ENCODE measurements at places on chromosomes 11 and 22.

- no peak for DNase-seq
Measured at GRCh38 chr22:22462813-22463567, 45.6 kb downstream of the ZNF280B start.

GRCh38 chr22:31616315-31616980 lies 45.6 kb downstream of the PISD start:
- DNase-seq, result no peak

DNA sequence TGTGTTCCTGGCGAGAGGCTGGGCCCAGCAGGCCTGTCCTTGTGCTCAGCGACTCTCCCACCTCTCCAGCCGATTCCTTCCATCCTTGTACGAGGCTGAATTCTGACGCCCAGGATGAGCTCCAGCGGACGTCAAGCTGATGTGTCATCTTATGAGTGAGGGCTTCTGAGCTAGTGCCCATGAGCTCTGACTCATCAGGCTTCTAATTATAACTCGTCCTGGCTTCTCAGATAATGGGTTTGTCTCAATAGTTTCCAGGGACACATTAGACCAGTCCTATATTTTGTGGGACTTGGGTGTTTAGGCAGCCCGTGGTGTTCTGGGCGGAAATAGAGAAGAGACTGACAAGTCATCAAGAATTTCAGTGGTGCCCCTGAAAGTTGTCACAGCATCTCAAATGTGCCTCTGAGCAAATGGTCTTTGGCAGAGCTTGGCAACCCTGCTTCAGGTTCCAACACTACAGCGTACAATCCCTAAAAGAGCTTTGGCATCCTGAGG lies 108.2 kb upstream of the CD44 start:
- no peak for DNase-seq

DNA sequence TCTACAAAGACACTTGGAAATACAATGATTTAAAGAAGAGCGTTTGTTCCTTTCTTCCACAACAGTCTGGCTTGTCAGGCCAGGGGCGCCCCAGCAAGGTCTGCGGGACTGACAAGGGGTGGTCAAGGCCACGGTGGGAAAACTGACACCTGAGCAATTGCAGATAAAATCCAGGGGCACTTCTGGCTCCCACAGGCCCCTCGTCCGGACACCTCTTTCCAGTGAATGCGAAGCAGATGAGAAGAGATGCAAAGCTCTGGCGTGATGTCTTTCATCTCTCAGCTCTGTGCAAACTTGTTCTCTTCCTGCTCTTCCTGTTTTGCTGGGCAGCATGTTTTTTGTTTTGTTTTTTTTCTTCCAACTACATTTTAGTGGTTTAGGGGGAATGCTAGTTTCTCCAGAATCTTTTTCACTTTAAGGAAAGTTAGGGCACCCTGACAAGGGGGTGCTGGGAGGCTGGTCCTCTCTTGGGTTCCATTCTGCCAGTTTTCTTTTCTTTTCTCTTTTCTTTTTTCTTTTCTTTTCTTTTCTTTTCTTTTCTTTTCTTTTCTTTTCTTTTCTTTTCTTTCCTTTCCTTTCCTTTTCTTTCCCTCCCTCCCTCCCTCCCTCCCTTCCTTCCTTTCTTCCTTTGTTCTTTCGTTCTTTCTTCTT lies 11.1 kb upstream of the CBX6 start:
- no peak for DNase-seq

- DNase-seq, result no peak
Measured at GRCh38 chr11:124748481-124749343, 3.3 kb downstream of the VSIG2 start.

DNA sequence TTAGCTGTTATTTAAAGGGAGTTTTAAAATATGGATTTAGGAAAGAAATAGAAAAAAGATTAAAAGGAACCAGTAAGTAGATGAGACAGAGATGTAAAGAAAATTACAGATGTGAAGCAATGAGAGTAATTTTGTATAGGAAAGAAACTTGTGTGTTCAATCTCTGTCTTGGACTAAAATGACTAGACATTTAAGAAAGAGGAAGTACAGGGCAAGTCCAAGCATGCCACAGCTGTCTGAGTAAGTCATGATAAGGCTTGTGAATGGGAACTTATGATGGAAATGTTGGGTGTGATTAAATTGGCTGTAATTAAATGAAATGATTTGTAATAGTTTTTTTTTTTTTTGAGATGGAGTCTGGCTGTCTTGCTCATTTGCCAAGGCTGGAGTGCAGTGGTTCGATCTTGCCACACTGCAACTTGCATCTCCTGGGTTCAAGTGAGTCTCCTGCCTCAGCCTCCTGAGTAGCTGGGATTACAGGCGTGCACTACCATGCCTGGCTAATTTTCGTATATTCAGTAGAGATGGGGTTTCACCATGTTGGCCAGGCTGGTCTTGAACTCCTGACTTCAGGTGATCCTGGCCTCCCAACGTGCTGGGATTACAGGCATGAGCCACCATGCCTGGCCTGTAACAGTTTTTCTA lies 5.9 kb upstream of the ACY3 start:
- DNase-seq, result no peak

- DNase-seq, result no peak
Measured at GRCh38 chr11:46710821-46711269, 8.2 kb upstream of the F2 start.

DNA sequence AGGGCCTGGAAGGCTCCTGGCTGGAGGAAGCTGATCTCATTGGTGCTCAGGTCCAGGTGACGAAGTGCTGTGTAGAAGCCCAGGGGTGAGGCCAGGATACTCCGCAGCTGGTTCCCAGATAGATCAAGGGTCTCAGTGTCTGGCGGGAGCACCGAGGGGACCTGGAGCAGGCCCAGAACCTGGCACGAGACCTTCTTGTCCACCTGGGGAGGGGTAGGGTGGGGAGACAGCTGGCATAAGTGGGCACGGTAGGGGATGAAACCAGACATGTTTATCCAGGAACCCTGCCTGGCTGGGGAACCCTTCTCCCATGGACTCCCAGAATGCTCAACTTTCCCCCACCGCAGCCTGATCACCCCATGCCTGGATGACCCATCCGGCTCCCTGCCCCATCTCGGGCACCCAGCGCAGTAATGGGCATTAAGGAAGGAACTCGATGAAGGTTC lies 9.2 kb downstream of the LRRC32 start:
- DNase-seq, result no peak

- DNase-seq, result no peak
Measured at GRCh38 chr11:28481616-28482480, 373.7 kb downstream of the METTL15 start.

GRCh38 chr22:30398685-30399680 lies 2.2 kb downstream of the SEC14L2 start:
- no peak for DNase-seq

DNA sequence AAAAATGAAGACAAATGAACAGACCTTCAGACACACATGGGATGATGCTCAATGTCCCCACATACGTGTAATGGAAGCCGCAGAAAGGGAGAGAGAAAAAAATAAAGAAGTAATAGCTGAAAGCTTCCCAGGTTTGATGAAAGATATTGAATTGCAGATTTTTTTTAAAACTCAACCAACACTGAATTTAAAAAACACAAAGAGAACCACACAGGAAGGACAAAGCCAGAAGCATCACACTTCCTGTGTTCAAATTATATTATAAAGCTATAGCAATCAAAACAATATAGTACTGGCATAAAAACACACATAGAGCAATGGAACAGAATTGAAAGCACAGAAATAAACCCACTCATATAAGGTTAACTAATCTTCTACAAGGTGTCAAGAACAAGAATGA lies 26.5 kb downstream of the TMEM45B start:
- no peak for DNase-seq

DNA sequence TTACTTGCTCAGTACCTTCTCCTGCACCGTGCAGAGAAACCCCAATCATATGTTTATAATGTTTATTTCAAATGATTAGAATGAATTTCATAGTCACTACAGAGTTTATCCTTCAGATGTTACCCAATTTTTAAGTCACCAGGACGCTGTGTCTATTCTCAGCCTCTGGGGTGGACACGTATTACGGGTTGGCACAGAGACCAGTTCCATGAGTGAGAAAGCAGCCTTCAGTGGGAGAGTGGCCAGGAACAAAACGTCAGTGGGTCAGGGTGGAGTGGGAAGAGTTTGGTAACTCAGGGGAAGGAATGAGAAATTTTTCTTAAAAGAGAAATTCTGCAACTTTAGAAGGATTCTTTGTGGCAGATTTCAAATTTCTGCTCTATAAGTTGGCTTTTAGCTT lies 77.1 kb upstream of the MTMR2 start:
- DNase-seq, result peak; percentile 32

- no peak for DNase-seq
Measured at GRCh38 chr11:23314162-23314561, 453.9 kb upstream of the CCDC179 start.

DNA sequence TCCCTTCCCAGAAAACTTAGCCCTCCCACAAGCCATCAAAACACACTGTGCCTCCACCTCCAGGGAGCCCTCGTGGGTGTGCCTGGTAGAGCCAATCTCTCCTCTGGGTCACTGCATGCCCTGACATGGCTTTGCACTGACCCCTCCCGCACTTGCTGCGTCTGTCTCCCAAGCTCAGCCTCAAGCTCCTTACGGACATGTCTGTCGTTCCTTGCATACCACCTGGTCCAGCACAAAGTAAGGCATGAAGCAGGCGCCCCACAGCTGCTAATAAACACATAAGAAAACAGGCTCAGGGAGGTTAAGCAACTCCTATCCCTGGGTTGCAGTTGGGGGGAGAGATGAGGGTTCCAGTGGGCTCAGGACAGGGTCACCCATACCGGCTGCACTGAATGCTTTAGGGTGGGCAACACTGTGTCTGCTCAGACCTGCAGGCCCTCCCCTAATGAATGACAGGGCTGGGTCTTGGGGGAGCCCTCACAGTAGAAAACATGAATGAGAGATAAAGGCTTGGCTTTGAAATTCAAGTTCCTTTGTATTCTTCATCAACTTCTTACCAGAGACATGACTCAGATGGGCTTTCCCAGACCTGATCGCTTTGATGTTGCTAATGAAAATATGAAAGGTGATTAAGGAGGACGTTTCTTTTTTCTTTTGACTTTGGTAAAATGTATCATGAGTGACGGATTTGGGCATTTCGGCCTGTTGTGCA lies 38.0 kb downstream of the PHF21B start:
- DNase-seq, result no peak

- DNase-seq, result no peak
Measured at GRCh38 chr11:13289081-13289480, 11.5 kb downstream of the BMAL1 start.

- DNase-seq, result no peak
Measured at GRCh38 chr22:27533105-27533745, 268.3 kb downstream of the MN1 start.

DNA sequence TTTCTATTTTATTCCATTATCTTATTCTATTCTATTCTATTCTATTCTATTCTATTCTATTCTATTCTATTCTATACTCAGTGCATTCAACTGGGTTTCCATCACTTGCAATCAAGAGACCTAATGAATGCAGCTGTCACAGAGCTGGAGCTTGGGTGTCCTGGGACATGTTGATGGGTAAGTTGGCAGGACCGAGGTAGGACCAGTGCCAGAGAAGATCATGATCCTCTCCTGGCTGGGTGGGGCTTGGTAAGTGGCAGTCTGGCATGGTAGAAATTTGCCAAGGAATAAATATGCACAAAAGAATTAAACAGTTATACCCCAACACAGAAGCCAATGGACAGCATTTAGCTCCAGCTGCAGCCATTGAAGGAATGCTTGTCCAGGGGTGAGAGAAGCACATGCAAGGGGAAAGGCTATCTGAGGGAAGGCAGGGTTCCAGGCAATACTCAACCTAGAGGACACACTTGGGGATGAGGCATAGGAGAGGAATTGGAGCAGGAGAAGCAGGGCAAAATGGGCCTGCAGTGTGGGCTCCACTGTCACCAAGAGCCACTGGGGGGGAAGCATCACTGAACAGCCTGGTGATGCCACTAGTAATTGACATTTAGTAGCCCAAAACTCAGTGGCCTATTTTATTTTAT lies 97.0 kb upstream of the CD82 start:
- DNase-seq, result no peak

DNA sequence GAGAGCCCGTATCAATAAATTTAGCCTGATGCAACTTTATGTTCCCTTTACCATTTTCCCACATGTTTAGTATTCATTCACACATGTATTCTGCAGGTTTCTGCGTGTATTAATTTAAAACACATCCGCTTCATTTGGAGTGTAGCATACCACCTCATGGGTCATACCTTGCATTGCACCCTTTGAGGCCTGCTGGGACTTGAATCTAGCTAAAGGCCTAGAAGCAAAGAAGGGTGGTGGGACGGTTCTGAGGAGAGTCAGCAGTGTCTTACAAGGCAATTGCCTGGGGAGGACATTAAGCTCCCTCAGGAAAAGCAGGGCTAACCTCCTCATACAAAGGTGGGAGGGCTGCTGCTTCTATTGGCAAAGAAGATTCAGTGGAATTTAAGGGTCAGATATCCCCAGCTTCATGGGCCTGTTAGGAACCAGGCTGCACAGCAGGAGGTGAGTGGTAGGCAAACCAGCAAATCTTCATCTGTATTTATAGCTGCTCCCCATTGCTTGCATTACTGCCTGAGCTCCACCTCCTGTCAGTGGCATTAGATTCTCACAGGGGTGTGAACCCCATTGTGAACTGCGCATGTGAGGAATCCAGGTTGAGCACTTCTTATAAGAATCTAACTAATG lies 15.9 kb upstream of the SNX19 start:
- no peak for DNase-seq

DNA sequence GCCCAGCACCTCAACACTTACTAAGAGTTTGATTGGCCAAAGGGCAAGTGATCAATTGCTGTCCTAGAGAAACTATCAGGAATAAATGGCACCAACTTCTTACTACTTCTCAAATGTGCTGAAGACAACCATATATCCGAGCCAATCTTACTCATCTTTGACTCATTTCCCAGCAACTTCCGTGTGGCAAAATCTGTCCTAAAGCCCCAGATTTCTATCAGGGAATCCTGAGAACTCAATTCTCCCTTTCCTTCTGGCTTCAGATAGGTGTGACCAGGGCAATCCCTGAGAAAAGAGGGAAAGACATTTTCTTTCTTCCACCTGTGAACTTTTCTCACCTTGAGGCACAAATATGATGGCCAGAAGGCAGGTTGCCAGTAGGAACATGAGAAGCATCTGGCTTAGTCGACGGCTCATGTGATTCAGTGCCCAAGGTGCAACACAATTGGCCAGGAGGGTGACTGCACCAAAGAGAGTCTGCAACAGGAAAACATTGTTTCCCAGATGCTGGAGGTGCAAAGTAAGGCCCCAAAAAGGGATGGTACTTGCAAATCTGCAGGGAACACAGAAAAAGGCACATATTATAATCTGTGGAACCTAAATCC lies 21.8 kb upstream of the SLC22A24 start:
- no peak for DNase-seq

DNA sequence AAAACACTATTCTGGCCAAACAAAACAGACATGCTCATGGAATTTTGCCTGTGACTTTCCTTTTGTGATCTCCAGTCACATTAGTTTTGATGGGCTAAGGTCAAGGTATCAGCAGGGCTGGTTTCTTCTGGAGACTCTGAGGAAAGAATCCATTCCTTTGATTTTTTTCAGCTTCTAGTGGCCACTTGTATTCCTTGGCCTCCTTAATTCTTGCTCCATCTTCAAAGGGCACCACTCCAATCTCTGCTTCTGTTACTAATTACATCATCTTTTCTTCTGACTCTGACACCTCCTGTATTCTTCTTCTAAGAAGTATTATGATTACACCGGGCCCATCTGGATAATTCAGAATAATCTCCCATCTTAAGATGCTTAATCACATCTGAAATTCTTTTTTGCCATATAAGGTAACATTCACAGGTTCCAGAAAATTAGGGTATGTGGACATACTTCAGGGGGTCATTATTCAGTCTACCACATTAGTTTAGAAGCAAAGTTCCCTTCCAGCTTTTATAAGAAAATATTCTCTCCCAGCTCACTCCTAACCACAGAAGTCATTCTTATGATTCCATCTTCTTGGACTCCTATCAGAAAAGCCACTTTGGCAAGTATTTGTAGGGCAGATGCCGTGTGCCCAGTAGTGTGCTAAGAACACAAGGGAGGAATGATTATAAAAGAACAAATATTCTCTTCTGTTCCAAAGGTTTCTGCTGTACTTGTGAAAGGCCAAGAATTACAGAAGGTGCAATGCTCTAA lies 56.4 kb upstream of the FSHB start:
- DNase-seq, result no peak
